ENCODE measurements at places on chromosomes 1 and 21.

- no peaks in the 10 kb centered on the region for H3K36me3 ChIP-seq
- H3K4me3 ChIP-seq = no peak overlapping the region
- no peaks in the 10 kb centered on the region for H3K27me3 ChIP-seq
Observed at GRCh38 chr1:173103006-173103405, 52.3 kb upstream of the TNFSF18 start.

- H3K27ac ChIP-seq = no peak overlapping the region
- no peaks in the 10 kb centered on the region for H3K4me1 ChIP-seq
- no peak for DNase-seq
- no peaks in the 10 kb centered on the region for H3K36me3 ChIP-seq
- H3K4me3 ChIP-seq = no peak overlapping the region
Observed at GRCh38 chr1:43292216-43292615, 6.8 kb upstream of the C1orf210 start.

GRCh38 chr1:12594966-12595756 lies 22.8 kb downstream of the DHRS3 start:
- H3K4me3 ChIP-seq = no peak overlapping the region
- H3K27me3 ChIP-seq = no peaks in the 10 kb centered on the region
- no peak overlapping the region for H3K27ac ChIP-seq

DNA sequence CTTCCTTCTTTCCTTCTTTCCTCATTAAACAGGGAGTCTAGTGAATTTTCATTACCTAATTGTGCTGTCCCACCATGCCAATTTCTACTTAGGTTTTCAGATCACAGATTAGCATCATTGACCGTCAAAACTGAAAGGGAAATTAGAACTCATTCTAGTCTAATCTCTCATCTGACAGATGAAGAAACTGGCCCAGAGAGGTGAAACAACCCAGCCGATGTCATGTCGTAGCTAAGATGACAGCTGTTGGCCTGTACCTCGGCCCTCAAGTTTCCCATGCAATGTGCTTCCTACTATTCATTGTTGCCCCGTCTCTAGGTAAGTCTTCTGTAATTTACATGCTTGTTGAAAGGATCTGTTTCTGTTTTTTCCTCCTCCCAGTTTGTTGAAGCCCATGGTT lies 128.2 kb upstream of the KIAA0040 start:
- H3K36me3 ChIP-seq = no peaks in the 10 kb centered on the region
- no peak for DNase-seq
- no peaks in the 10 kb centered on the region for H3K27me3 ChIP-seq
- H3K4me3 ChIP-seq = no peak overlapping the region
- no peak overlapping the region for H3K27ac ChIP-seq

GRCh38 chr1:27596261-27596660 lies 7.7 kb downstream of the AHDC1 start:
- H3K27ac ChIP-seq = peak overlapping the region; percentile 30
- no peak for DNase-seq
- no peak overlapping the region for H3K4me3 ChIP-seq
- no peaks in the 10 kb centered on the region for H3K36me3 ChIP-seq
- H3K27me3 ChIP-seq = no peaks in the 10 kb centered on the region

- H3K4me3 ChIP-seq = no peak overlapping the region
- no peak overlapping the region for H3K27ac ChIP-seq
- no peaks in the 10 kb centered on the region for H3K27me3 ChIP-seq
- no peaks in the 10 kb centered on the region for H3K4me1 ChIP-seq
- DNase-seq = no peak
- H3K36me3 ChIP-seq = no peaks in the 10 kb centered on the region
Observed at GRCh38 chr1:77319036-77319705, 37.4 kb downstream of the AK5 start.

GRCh38 chr1:68321084-68321685 lies 88.9 kb upstream of the WLS start:
- H3K27ac ChIP-seq = no peak overlapping the region
- H3K4me1 ChIP-seq = no peaks in the 10 kb centered on the region
- no peaks in the 10 kb centered on the region for H3K27me3 ChIP-seq
- no peak for DNase-seq
- H3K36me3 ChIP-seq = no peaks in the 10 kb centered on the region
- H3K4me3 ChIP-seq = no peak overlapping the region

Measured in A673 (cell line).